ENCODE measurements at places on chromosomes 4 and X.

GRCh38 chr4:164440199-164440598 is 313.7 kb upstream of the SMIM31 start:
- DNase-seq: no peak

GRCh38 chr4:91304292-91304691 is 999.5 kb upstream of the GRID2 start:
- DNase-seq: no peak

DNA sequence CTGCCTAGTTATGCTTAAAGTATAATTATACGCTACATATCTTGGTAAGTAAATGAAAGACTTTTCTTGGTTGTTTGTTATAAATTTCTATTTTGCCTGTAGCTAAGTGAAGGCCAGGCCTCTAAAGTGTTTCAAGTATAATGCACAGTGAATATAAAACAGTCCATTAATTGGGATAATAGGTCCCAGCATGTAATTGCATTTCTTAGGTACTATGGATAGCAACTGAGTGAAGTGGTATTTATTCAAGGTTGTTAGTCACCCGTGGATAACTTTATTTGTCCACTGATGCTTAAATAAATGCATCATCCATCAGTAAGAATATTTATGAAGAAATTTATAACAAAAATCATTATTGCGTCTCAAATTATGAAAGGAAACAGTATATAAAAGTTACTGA is 59.1 kb downstream of the TEX13C start:
- no peak for DNase-seq

DNA sequence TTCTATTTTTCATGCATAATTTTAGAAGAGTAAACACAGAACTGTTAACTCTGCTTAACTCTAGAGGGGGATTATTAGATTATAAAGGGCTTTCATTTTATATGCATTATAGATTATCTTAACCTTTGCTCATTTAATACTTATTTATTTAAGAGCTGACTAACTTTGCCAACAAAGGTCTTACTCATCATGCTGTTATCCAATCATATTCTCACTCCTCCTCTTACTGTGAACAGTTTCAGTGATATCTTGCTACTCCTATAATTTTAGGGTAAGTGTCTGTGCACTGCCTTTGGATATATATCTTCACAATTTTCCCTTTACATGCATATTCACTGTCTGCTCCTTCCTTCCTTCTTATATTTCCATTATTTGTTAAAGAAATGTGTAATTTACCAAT is 1814.9 kb downstream of the STIM2 start:
- DNase-seq: no peak

- DNase-seq: no peak
Measured at GRCh38 chr4:2849267-2850152, 5.9 kb downstream of the ADD1 start.

- peak; percentile 27 for DNase-seq
Measured at GRCh38 chrX:128781506-128781905, 729.3 kb upstream of the ACTRT1 start.

DNA sequence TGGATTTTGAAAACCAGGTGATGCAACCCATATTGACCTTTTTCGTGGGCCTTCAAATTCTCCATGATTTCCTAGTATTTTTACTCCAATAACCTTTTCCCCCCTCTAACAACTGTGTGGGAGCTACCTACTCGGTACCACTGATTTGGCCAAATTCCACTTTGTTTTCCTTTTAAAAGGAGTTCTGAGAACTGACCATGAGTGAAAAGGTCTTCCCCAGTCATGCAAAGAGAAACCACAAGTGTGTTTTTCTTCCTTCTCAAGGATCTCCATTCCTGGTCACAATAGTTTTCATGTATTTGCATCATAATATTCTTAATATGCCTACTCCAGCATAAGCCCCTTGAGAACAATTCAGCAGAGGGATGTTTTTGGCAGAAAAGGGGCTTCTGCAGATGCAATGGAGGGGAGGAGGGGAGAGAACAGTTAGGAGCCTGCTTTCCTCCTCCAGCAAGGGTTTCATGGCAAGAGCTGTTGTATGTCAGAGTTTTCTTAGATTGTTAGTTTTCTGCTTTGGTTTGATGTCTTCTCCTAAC is 195.3 kb upstream of the ANXA3 start:
- no peak for DNase-seq

DNA sequence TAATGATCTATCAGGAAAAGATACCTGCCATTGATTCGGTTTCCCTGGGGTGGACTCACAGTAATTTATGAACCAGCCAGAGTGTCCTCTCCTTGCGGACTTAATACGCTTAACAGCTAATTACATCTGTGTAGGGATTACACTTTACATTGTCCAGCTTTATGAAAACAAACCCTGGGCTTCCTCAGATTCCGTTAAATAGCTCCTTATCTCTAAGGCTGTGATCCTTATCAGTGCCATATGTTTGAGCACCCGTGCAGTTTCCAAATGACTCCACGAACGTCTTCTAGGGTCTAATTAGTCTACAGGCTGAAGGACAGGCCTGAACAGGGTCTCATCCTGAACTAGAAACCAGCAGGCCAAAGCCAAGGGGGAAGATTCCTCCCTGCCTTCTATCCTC is 56.9 kb downstream of the KDR start:
- no peak for DNase-seq

DNA sequence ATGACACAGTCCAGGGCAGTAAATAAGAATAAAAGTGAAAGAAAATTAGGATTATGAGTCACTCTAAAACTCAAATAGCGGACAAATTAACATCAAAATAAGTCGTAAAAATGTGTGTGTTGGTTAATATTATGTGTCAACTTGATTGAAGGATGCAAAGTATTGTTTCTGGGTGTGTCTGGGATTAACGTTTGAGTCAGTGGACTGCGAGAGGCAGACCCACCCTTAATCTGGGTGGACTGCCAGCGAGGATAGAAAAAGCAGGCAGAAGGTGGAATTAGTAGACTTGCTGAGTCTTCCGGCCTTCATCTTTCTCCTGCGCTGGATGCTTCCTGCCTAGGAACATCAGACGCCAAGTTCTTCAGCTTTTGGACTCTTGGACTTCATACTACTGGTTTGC is 324.3 kb upstream of the PCDH10 start:
- no peak for DNase-seq

DNA sequence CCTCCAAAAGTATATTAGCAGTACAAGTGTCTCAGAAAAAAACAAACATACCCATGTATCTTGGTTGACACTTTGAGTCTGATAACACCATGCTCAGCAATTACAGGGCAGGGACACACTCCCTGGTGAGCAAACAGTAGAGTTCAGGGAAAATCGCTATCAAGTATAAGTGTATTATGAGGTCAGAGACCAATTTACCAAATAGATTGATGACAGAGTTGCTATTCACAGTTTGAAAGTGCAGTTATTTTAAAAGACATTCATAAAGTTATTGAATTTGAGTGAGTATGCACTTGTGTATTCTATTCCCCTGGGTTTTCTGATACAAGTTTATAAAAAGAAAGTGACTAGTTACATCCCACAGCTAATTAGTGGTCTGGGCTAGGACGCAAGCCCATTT is 10.2 kb upstream of the LONRF3 start:
- DNase-seq: no peak

GRCh38 chr4:4344915-4345527 is 41.9 kb upstream of the NSG1 start:
- no peak for DNase-seq

- no peak for DNase-seq
Measured at GRCh38 chr4:66516940-66517339, 846.7 kb upstream of the EPHA5 start.

DNA sequence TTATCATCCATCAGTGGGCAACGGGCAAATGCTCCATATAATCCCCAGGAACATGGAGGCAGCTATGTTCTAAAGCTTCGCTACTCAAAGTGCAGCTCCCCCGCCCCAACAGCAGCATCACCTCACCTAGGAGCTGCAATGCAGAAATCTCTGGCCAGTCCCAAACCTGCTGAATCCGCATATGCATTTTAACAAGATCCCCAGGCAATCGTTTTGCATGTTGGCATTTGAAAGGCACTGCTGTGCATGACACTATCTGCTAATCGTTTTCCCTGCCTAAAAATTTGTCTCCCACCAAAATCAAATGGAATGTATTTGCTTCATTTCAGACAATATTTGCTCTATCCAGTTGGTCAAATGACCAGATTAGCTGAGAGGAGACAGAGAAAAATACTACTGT is 15.2 kb downstream of the ADGRG2 start:
- no peak for DNase-seq

DNA sequence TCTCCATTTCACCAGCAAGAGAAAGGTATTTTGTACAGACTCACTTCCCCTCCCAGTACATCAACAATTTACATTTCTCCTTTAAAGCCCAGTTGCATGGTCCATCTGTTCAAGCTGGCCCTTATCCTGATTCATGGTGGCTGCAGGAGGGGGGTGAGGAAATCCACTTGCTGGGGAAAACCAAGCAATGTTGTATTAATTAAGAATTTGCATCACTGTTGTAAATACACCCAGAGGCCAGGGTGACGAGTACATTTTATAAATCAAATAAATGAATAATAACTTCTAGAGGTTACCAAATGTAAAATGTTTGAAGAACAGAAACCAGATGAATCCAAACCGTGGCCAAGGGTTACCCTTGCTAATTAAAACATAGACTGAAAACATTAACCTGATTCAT is 395.9 kb upstream of the INTU start:
- DNase-seq: no peak

GRCh38 chr4:94714365-94715160 is 43.2 kb upstream of the BMPR1B start:
- DNase-seq: no peak

DNA sequence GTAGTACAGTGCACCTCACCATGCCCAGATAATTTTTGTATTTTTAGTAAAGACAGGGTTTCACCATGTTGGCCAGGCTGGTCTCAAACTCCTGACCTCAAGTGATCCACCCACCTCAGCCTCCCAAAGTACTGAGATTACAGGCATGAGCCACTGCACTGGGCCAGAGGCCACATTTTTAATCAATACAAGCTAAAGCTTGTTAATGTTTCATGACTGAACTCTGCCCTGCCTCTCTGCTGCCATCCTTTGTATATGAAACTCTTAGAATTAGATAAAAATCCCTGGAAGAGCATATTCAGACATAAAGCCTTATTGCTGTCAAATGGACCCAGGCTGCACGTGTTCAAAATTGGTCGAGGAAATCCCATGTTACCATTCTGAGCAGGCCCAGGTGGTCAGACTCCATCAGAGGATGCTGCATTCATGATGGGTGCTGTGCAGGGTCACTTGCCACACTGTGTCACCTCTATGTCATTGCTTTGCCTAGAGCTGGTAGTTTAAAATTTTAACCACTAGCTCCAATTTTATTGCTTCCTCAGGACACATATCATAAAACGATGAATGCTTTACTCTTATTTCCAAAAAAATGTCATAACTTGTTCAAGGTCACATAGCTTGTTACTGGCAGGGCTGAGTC is 45.2 kb downstream of the LNX1 start:
- DNase-seq: no peak

DNA sequence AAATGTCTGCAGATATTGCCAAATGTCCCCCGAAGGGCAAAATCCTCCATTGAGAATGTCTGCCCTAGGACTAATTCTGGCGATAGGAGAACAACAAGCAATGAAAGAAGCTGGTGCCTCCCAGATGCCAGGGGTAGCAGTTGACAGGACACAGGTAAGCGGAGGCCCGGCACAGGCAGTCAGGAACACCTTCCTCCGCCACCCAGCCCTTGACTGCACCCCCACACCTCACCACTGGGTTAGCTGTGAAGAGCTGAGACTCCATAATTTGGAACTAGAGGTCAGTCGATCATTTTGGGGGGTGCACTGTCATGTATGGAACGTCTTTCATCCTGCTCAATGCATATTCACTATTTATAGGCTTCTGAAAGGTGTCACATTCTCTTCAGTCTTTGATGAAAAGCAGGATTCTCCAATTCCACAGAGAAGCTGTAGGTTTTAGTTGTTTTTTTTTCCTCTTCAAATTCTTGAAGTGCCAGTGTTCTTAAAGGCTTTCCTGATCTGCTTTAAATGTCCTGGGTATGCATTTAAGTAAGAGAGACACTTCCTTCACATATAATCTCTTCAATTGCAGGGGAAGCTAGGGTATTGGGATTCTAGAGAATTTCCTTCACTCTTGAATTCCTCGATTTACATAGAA is 111.6 kb upstream of the ZFP42 start:
- no peak for DNase-seq

- no peak for DNase-seq
Measured at GRCh38 chr4:7003176-7003878, 39.8 kb upstream of the TADA2B start.

GRCh38 chr4:84221704-84222103 is 277.4 kb downstream of the NKX6-1 start:
- no peak for DNase-seq

DNA sequence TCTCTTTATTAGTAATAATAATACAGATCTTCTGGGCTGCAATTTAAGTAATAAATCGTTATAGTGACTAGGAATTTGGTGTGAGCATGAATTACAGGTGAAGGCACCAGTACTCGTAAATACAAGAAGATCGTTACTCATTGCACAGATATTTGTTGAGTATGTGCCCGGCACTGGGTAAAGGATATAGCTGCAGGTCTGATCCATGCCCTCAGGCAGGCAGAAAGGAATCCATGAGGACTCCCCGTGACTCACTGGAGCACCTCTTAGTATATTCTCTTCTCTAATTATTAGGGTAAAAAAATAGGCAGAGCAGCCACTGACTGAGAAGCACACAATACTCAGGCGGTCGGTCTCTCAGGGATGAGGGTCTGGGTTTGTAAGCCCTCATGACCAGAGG is 868.3 kb downstream of the RAB28 start:
- no peak for DNase-seq

- DNase-seq: no peak
Measured at GRCh38 chr4:566508-567295, 9.4 kb downstream of the TMEM271 start.

- DNase-seq: no peak
Measured at GRCh38 chr4:152738827-152739226, 40.7 kb downstream of the TIGD4 start.

- DNase-seq: no peak
Measured at GRCh38 chrX:105773801-105774200, 48.5 kb upstream of the NRK start.

DNA sequence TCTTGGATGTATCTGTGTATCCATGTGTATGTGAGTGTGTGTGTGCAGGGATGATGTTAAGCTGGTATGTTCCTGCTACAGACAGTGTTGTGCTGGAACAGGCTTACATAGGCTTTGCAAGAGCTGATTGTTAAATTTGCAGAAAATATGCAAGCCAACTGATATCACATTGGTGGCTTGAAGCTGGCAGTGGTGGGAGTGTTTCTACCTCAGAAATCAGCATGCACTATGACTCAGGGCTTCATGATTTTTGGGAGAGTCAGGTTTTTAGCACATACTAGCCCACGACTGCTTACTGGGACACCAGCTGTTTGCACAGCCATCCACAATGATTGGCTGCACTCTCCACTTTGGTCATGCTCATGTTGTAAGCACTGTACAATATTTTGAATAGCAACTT is 261.8 kb downstream of the DHX15 start:
- DNase-seq: no peak

DNA sequence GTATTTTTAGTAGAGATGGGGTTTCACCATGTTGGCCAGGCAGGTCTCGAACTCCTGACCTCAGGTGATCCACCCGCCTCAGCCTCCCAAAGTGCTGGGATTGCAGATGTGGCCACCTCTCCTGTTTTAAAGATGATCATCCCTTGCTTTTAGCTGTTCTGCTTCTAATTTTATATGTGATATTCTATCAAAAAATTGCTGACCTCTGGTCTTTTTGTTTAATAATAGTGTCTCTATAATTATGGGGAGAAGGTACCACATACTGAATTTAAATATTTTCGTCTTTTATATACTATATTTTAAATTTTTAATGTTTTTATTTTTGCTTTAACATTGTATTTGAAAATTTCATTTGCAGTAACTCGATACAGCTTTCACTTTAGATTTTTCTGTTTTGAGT is 15.6 kb downstream of the USP9X start:
- no peak for DNase-seq
